ENCODE measurements at places on chromosomes 11 and 22. TPM values are rescaled to one million over a fixed set of nuclear protein-coding genes. Genes with fewer than 3 reads are reported as not detected.

GRCh38 chr11:27468209-27468994 is 4.2 kb downstream of the LGR4 start:
- DNase-seq = peak; percentile 85

The CECR2 gene
- 0.06 TPM for total RNA-seq

The APOL5 gene
- not detected for total RNA-seq

- DNase-seq = no peak
Observed at GRCh38 chr11:46117842-46118241, 3.4 kb downstream of the PHF21A start.

DNA sequence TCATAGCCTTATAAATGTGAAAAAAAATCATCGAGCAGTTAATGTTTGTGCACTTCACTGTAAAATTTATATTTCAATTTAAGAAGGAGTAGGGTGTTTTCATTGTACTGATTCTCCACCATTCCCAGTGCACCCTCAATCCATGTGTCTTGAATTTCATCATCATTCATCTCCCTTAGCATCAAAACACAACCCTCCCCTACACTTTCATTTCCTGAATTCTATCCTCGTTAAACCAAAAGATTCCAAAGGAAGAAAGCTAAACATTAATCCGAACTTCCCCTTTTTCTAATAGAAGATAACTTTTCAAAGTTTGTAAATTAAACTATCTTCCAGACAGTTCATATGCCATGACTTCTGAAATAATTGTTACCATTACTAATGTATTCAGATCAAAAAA is 34.1 kb upstream of the OR8B8 start:
- DNase-seq = no peak

- DNase-seq = no peak
Observed at GRCh38 chr11:104206936-104207335, 43.0 kb upstream of the PDGFD start.

The SLC5A12 gene
- total RNA-seq = not detected

The OR5W2 gene
- total RNA-seq = not detected

GRCh38 chr11:132632641-132633124 is 899.6 kb downstream of the OPCML start:
- DNase-seq = peak; percentile 86

DNA sequence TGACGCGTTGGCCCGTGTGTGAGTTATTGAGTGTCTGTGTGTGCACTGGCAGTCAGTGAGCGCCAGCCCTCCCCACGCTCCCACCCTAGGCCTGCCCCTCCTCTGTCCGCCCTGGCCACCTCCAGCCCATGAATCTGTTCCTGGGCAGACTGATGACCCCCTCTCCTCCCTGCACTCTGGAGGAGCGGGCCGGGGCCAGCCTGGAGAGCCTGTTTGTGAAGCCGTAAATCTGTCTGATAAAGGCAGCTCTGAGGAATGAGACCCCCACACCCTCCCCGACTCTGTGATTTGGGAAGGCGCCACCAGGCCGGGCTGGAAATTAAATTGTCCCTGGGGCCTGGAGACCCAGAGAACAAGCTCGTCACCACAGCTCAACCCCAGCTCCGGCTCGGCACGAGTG is 8.6 kb downstream of the TSSC4 start:
- DNase-seq = no peak

DNA sequence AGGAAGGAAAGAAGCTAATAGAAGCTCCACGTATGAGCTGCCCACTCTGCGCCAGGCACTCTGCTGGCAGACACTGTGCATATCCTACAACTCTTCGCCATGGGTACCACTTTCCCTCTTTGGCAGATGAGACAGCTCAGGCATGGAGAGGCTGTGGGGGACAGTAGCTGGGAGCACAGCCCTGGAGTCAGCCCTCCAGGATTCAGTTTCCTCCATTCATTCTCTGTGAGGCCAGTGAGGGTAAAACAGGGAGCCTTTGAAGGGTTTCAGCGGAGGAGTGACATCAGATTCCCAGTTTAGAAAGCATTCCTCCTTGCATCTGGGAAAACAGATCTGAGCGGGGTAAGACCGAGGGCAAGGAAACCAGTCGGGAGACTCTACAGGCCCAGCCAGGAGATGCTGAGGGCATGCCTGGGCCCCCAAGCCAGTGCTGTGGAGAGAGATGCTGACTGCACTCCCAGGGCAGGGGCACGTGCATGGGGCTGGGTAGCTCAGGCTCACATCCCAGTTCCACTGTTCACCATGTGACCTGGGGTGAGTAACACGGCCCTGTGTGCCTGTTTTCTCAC is 58.3 kb upstream of the EMID1 start:
- no peak for DNase-seq

The VWA5A gene
- 10.6 TPM for total RNA-seq

The BTG4 gene
- total RNA-seq = not detected

The A4GALT gene
- 8.3 TPM for total RNA-seq

GRCh38 chr11:80239217-80239616 is 798.4 kb upstream of the TENM4 start:
- DNase-seq = no peak

GRCh38 chr11:94018721-94019120 is 2.4 kb upstream of the HEPHL1 start:
- DNase-seq = no peak

GRCh38 chr11:66464916-66465315 is 1.8 kb upstream of the PELI3 start:
- DNase-seq = no peak

The SCUBE1 gene
- 0.14 TPM for total RNA-seq

DNA sequence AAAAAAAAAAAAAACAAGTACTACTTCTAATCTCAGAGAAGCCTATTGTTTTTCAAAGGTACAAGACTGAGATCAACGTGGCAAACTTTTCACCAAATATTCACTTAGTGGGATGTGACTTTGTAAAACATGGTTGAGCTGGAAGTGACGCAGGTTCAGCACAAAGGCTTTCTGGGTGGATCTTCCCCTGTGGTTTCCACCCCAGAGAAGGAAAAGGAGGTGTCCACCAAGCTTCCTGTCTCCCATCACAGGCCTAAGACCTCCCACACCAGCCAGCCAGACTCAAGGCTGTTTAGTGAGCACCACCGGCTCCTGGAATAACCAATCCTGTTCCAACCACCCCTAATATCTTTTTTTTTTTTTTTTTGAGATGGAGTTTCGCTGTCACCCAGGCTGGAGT is 5.7 kb downstream of the TMEM184B start:
- DNase-seq = no peak

DNA sequence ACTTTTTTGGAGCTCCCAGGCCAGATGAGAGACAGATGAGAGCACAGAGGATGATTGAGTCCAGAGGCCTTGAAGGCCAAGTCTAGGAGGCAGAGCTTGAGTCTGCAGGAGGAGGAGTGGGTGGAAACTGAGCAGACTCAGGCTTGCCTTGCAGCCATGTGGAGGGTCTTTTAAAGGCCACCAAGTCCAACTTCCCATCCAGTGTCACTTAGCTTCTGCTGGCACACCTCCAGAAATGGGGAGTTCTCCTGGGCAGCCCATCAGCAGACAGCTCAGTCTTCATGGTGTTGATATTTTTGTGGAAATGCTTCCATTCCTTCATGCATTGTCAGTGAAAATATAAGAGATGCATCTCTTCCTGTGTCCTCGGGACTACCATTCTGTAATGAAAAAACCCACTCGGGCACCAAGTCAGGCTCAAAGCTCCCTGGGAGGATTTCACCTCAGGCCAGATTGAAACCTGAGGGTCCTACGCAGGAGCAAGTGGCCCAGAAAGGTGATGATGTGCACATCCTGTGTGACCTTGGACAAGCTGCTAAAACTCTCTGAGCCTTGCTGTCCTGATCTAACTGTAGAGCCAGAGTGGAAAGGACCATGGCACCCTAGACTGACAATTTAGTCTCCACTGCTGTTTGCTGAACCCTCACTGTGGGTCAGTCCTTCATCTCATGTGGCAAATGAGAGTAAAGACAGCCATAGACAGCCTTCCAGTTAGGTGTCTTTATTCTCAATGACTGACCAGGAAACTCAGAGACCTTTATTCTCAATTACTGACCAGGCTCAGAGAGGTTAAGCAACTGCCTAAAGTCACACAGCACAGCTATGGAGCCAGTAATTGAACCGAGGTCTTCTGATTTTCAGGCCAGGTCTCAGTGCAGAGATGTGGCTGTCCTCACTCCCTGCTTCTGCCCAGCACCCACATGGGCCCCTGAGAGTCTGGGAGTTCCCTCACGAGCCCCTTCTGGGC is 2.9 kb upstream of the LRRC32 start:
- no peak for DNase-seq

The ZBTB16 gene
- not detected for total RNA-seq

The FAM227A gene
- 2.3 TPM for total RNA-seq

- no peak for DNase-seq
Observed at GRCh38 chr11:117410861-117411710, 83.4 kb downstream of the CEP164 start.

DNA sequence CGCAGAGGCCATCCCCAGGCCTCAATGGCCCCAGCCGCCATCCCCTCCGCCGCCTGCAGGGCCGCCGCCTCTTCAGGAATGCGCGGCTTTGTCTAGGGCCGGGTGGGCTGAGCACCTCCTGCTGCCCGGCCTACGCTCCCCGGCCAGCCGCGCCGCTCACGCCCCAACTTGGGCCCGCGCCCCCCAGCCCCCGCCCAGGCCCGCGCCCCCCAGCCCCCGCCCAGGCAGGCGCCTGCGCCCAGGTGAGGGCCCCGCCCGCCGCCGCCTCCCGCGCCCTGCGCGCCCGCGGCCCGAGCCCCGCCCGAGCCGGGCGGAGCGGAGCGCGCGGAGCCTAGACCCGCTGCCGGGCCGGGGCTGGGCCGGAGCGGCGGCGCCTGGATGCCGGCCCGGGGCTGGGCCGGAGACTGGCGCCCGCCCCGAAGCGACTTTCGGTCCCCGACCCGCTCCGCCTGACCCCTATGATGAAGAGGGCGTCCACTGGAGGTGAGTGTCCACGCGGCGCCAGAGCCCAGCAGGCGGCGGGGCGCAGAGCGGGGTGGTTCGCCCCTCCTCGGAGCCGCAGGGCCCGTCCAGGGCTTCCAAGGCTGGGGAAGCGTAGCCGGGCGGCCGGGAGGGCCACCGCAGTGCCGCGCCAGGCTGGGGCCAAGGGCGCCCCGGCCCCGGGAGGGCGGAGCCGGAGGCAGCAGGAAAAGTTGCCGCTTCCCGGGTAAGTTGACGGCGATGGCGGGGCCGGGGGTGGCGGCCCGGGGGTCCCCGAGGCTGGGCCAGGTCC is 34.3 kb upstream of the PRODH start:
- DNase-seq = peak; percentile 43

DNA sequence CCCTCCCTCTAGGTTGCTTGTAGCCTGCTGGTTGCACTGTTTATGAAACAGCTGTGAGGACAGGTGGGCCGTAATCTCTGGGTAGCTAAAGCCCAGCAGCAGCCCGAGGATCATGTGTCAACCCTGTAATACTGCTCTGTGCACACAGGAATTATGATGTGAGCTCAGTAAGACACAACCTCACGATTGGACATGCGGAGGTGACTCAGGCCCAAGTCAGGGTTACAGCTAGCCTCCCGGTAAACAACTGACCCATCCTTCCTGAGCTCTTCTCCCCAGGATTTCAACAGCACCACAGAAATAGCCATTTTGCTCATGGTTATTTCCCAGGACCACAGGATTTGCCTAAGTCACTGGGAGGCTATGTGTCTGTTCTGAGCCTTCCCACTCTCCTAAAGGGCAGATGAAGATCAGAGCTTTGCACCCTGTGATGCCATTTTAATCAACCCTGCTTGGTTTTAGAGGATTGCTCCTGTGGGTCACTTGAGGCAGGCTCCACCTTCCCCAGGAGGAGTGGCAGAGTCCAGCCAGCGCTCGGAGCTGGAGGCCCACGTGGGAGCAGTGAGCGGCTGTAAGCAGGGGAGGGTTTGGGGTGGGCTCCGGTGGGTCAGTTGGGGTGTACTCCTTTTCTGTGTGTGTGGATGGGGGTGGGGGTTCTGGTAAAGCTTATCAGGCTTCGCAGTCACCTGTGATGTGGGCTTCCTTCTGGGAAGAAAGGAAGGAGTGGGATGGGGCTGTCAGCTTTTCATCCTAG is at the start of gene AMPD3:
TSS of gene AMPD3 (plus strand) at position 387 of the 754 bp plus-strand sequence. CDS start 6,256 bp downstream, outside the sequence.
- DNase-seq = peak; percentile 78

DNA sequence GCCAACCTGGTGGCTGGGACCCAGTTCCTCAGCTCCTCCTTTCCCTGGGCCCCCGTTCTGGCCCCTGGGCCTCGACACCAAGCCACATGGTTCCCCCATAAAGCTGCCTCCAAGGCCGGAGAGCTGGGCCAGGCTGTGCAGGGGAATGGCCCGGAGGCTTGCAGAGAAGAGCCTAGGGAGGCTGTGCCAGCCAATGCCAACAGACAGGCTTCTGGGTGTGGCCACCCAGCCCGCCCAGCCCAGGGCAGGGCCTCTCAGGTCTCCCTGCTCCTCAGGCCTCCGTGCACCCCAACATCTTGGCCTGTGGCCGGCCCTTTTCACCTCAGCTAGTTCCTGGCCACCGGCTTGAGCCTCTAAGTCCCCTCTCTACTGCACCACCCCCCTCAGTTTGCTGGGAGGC is 17.4 kb upstream of the FLRT1 start:
- no peak for DNase-seq

The SERPINH1 gene
- total RNA-seq = 72.5 TPM

- no peak for DNase-seq
Observed at GRCh38 chr11:65918211-65919140, at the start of gene C11orf68. Gene C11orf68 (minus strand): TSS chr11:65919062. CDS start chr11:65919031, 31 bp downstream.

The PARVG gene
- total RNA-seq = not detected

DNA sequence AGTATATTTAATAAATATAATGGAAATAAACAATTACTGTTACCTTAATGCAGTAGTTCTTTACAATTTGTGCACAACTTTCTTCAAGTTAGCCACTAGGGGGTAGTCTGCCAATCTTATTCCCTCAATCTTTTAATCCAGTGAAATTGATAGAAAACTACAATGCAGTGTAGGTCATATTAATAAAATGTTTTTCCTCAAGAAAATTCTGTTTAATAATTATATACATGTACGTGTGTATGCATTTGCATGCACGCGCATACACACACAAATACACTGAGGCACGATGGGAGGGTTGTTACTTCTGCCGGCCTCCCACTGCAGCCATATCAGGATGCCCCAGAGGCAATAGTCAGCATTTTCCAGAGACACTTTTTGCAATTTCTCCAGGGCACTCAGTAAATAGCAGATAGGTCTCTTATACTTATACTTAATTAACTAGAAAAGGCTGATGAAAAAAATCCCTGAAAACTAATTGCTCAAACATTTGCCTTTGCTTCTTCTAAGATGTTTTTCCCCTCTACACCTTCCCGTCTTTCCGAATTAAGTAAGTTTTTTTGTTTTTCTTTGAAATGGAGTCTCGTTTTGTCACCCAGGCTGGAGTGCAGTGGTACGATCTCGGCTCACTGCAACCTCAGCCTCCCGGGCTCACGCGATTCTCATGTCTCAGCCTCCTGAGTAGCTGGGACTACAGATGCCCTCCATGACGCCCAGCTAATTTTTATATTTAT is 3.1 kb downstream of the GAB2 start:
- no peak for DNase-seq

The UBASH3B gene
- total RNA-seq = 31.6 TPM

GRCh38 chr11:90737444-90738050 is 514.7 kb upstream of the CHORDC1 start:
- no peak for DNase-seq

The PLAAT3 gene
- total RNA-seq = 163 TPM

The SYT9 gene
- total RNA-seq = not detected

The GNAZ gene
- 6.4 TPM for total RNA-seq

DNA sequence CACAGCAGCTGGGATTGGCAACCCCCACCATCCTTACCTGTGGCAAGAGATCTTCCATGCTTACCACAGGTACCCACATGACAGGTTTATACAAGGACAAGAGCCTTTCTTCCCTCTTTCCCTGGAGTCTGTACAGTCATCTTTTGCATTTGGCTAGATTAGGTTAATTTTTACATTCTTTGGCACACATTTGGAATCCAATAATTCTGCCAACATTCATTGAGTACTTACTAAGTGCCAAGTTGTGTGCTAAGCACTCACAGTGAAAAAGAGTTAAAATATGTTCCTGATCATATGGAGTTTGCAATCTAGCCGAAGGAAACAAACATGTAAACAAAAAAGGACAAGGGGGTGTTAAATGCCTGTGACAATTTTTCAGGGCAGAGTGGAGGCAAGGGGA is 50.0 kb upstream of the OPCML start:
- no peak for DNase-seq

Measured in Caki2 (cell line).